Activated CD4-positive, alpha-beta T cell treated with anti-CD3 and anti-CD28 coated beads, Interleukin-2, amount 10 ng/mL, durations not matched to agents 7 days and 5 days (primary cell): ENCODE measurements at places on chromosomes 3 and 15. TPM values are rescaled to one million over a fixed set of nuclear protein-coding genes. Genes with fewer than 3 reads are reported as not detected.

GRCh38 chr3:132829101-132829500, 106.9 kb upstream of the NPHP3 start:
- no peak for DNase-seq

GRCh38 chr3:174340624-174341587, 518.2 kb upstream of the NAALADL2 start:
- DNase-seq = no peak

DNA sequence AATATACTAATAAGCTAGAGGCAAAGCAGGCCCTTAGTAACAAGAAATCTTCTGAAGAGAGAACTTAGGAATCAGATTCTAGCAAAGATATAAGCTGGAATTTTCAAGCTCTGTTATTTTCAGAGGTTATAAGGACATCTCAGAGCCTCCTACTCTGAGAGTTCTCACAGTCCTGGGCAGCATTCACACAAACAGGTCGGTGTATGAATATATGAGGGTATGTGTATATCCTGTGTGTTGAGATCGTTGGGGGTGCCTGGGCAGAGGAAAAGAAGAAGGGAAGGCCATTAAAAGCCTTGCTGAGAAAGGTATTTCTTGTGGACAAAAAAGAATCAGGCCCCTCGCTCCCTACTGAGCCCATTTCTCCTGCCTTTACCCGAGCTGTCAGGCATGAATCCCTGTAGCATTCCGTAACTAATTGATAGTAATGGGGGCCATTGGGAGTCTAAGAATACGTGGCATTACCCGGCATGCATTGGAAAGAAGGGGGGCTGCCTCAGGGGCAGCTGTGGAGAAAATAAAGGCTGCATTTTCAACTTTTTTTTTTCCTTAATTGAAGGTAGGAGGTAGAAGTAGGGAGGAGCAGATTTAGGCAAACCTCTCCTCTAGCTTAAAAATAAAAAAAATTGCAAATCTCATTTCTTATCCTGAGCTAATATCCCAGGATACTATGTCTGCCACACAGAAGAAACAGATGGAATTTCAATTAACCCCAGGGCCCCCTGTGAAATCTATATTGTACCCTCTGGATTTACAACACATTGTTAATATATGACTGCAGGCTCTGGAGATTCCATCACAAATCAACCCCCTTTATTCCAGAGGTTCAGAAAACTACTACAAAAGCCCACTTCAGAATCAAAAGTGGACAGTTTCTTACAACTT, 103.8 kb downstream of the GTPBP8 start:
- no peak for DNase-seq

Gene SCG5
- total RNA-seq = 3.7 TPM

DNA sequence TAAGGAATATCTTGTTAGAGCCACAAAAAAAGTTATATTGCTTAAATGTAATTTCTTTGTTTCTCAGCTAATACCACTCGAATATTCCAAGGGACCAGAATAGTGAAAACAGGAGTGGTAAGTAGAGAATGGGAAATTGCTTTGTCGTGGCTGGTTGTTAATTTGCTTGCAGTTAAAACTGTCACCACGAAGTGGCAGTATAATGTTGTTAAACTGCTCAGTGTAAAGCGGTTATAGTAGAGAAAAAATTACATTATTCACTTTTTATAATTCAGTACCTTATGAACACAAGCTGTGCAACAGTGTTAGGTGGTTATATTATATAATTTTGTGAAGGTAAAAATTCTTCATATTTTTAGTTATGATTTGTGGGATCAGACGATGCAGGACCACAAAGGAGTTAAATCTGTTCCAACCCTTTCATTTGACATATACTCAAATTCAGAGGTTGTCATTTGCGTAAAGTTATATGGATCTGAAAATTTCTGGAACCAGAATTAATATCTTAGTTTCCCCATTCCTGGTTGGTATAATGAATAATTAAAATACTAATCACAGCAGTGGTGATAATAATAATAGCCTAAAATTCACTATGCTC, 171.8 kb downstream of the FEZF2 start:
- DNase-seq = no peak

Gene CLSTN2
- total RNA-seq = not detected

DNA sequence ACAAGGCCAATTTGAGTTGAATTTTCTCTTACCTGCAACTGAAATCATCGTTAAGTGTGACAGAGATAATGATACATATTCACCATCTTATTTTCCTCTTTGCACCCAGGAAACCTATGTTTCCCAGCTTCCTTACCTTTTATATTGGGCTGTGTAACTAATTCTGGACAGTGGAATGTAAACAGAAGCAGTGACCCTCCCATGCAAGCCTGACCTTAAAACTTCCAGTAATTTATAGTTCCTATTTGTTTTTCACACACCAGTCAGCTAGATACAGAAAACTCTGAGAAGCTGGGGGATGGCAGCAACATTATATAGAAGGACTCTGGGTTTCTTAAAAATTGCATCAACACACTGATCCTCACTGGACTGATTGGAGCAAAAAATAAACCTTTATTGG, 4.5 kb upstream of the ZNF280D start:
- no peak for DNase-seq

DNA sequence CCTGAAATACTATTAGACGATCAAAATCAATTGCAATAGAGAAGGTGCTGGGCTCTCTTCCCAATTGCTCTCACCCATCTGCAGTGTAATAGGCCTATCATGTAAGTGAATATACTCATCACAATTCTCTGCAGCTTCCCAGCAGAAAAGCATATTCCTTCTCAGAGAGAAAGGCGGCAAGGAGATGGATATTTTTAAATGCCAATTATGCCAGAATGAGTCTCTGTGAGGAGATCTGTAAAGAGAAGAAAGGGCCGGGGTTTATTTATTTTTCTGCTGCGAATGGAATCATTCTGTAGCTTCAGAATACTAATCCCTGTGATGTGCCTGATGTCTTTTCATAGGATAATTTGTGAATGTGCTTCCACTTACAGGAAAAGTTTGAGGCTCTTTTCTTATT, 112.0 kb downstream of the APBA2 start:
- DNase-seq = no peak

- DNase-seq = no peak
These were observed 31.5 kb upstream of the ARHGEF26 start for GRCh38 chr3:154089421-154090420.

Gene GOLGA8N
- total RNA-seq = 9.2 TPM

- no peak for DNase-seq
These were observed 18.2 kb downstream of the TBC1D2B start for GRCh38 chr15:78059110-78059839.

GRCh38 chr3:78015856-78016255, 976.0 kb downstream of the ROBO2 start:
- no peak for DNase-seq

Gene GLDN
- total RNA-seq = not detected

- no peak for DNase-seq
These were observed 136.5 kb downstream of the TPRA1 start for GRCh38 chr3:127454051-127454450.

Gene DCUN1D1
- total RNA-seq = 54.8 TPM

- DNase-seq = no peak
These were observed 120.4 kb downstream of the GABRG3 start for GRCh38 chr15:27091270-27091940.

DNA sequence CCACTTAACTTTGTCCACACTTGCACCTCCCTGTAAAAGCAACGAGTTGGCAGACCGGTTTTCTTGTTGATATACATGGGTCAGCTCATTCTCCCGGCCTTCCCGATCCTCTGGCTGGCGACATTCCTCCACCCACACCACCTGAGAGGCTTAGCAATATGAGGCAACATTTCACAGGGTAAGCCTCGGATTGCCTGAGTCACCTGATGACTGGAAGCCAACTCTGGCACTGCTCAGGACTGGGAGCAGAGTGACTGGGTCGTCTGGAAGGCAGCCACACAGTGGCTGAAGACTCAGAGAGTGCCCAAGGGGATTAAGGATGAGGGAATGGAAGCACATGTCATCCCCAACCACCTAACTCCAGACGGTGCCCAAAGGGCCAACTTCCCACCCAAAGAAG, 9.8 kb downstream of the HOMER2 start:
- DNase-seq = no peak

Gene P3H2
- not detected for total RNA-seq

DNA sequence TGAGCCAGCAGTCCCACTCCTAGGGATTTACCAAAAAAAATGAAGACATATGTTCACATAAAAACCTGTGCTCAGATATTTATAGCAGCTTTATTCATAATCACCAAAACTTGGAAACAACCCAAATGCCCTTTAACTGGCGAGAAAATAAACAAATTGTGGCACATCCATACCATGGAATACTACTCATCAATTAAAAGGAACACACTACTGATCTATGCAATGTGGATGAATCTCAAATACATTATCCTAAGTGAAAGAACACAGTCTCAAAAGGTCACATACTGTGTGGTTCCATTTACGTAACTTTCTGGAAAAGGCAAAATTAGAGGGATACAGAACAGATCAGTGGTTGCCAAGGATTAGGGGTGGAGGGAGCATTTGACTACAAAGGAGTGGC, 394.5 kb downstream of the SHQ1 start:
- no peak for DNase-seq

DNA sequence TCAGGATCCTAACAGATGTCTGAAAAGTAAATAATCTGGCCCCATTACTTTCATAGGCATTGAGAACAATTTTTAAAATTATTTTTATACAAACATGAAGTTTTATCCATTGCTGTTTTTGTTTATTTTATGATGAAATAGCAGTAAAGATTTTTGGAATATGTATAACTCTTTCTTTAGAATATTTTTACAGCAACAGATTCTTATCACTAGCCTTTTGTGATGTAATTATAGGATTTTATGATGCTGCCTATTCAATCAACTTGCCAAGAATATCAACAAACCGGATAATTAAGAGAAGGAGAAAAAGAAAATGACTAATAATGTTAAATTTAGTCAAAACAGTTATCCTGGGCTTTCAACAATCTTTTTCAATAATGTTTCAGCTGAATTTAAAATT, 386.3 kb downstream of the ZIC1 start:
- no peak for DNase-seq

- no peak for DNase-seq
These were observed 46.4 kb downstream of the C3orf20 start for GRCh38 chr3:14721126-14721864.
